ENCODE measurements at places on chromosomes 3 and 15.
A peak's percentile ranks its signal among the peaks of the same experiment; 100 is the strongest.

- DNase-seq, result no peak
Observed at GRCh38 chr15:101435761-101436160, 53.7 kb downstream of the PCSK6 start.

DNA sequence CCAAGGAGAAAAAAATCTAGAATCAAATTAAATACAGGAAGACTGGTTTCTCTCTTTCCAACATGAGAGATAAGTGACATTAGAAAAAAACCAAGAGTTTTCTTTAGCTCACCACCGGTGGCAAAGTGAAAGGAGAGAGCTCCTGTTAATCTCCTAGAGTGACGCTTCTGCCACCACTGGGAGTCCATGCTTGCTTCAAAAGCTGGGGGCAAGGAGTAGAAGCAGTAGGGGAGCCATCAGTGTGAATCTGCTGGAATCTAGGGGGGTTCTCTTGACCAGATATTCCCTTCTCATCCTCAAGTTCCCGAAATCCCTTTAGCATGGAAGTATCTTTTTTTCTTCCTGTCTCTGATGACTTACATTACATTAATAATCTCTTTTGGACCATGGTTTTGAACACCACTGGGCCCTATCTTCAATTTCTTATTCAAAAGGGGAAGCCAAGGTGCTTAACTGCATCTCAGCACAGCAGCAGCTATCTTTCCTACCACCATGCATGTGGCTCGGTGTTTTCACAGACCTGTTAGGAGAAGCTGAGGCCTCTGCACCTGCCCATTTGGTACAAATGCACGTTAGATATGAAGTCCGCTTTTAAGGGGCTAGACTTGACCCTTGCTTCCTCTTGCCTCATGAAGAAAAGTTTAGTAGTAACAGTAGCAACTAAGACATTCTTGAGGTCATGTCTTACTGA is 6.6 kb upstream of the ICE2 start:
- DNase-seq, result no peak

- no peak for DNase-seq
Observed at GRCh38 chr3:95460274-95460673, 1354.1 kb upstream of the EPHA6 start.

GRCh38 chr3:82055792-82056191 is 294.3 kb upstream of the GBE1 start:
- no peak for DNase-seq

DNA sequence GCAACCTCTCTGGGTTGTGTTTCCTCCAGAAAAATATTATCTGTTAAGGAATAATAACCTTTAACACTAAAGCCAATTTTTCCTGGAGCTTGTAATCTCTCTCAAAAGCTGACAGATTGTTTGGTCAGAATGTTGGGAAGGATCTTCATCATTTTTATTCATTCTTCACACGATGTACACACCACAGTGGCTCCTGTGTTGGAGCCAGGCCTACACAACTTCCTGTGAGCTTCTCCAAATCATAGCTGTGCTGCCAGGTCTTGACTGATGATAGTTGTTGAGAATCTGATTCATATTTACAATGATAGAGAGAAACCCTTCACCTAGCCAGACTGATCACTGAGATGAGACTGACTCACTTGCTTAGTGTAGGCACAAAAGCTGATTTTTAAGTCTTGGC is 151.0 kb upstream of the ROBO2 start:
- no peak for DNase-seq

DNA sequence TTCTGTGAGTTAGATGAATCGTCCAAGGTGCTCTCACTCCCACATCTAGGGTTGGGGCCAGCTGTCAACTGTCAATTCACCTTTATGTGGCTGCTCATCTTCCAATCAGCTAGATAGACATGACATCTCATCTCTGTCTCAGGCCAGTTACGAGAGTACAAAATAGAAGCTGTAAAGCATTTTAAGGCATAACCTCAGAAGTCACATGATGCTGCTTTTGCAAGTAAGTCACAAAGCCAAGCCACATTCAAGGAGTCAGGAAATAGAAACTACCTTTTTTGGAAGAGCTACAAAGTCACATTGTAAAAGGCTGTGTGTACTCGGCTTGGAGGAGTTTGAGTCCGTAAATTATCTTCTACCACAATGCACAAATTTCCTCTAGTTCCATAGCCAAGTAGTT is 5.1 kb upstream of the CCR1 start:
- DNase-seq, result no peak

DNA sequence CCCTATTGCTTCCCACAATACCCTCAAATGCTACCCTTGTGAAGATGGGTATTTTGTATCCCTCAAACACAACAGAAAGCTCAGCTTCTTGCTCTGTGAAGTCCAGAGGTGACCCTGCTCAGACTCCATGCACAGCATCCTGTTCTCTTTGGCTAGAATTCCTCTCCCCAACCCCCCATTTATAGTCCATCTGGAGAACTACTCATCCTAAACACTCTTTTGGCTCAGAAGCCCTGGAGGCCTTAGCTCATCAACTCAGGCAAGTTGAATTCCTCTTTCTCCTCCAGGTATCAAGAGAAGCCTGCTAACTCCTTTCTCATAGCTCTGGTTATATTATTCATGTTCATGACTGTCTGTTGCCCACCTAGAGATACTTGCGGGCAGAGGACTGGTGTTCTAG is 18.3 kb upstream of the GASK1A start:
- DNase-seq, result no peak

GRCh38 chr15:63244976-63245645 is 32.3 kb upstream of the APH1B start:
- DNase-seq, result no peak

GRCh38 chr3:183222631-183223235 is 30.3 kb upstream of the B3GNT5 start:
- DNase-seq, result no peak

DNA sequence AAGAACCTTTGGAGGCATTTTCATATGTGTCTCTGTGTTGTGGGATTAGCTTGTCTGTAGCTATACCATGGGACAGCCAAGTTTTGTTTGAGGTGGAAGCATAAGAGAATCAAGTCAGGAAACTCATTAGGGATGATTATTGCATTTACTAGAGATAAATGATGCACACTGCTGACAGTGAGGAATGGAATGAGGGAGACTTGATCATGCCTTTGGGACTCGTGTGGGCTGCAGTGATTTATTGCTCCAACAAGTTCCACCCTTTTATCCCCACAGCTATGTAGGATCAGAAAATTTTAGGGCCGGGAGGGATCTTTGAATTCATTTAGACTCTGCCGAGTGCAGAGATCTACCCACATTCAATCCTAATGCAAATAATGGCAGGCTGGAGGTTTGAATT is 16.3 kb downstream of the ZNF385D start:
- no peak for DNase-seq

GRCh38 chr3:23798876-23799275 is 6.9 kb upstream of the UBE2E1 start:
- DNase-seq, result no peak

DNA sequence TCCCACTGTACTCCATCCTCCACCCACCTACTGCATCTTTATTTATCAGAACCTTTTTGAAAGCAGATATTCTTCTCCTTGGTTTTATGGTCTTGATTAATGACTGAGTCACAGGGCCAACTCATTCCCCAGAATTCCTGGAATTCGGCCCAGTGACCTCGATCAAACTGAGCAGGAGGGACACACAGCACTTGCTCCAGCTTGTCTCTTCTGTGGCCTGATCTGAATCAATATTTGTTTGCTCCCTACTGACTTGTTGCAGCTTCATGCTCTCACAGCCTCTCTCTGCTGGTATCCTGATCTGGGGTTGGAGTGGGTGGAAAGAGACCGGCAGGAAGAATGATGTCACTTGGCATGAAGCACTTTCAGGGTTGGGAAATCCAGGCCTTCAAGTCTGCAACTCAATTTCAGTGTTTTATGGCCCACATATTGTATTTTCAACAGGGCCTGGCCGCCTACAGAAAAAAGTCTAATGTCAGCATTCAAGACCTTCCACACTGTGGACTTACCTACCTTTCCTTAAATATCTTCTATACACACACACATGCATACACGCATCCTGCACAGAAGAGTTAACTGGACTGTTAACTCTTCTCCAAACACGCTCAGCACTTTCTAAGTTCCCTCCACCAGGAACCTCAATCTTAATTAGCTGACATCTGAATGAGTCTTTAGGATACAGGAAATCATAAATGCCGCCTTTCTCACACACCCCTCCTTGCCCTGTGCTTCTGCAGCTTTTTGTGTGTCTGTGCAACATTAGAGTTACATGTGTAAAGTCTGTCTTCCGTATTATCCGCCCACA is 4.6 kb downstream of the ANXA2 start:
- peak; percentile 25 for DNase-seq

GRCh38 chr3:179811321-179812095 is 158.7 kb downstream of the USP13 start:
- DNase-seq, result peak; percentile 45

DNA sequence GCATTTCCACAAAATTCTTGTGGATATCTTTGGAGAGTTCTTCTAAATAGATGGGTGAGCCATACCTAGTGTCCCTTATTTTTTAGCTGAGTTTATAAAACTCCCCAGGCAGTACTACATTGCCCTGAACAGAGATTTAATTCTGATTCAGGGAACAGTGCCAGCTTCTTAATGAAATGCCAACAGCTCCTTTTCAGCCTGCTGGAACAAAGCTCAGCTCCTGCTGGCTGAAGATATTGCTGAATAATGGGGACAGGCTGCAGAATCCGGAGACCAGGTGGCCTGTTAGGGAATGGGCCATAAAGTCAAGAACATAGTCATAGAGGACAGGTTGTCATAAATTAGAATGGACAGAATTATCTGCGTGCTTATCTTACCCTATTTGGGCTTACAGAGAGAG is 8.9 kb downstream of the HGD start:
- no peak for DNase-seq

GRCh38 chr3:98039322-98040024 is 4.4 kb upstream of the GABRR3 start:
- DNase-seq, result peak; percentile 49

DNA sequence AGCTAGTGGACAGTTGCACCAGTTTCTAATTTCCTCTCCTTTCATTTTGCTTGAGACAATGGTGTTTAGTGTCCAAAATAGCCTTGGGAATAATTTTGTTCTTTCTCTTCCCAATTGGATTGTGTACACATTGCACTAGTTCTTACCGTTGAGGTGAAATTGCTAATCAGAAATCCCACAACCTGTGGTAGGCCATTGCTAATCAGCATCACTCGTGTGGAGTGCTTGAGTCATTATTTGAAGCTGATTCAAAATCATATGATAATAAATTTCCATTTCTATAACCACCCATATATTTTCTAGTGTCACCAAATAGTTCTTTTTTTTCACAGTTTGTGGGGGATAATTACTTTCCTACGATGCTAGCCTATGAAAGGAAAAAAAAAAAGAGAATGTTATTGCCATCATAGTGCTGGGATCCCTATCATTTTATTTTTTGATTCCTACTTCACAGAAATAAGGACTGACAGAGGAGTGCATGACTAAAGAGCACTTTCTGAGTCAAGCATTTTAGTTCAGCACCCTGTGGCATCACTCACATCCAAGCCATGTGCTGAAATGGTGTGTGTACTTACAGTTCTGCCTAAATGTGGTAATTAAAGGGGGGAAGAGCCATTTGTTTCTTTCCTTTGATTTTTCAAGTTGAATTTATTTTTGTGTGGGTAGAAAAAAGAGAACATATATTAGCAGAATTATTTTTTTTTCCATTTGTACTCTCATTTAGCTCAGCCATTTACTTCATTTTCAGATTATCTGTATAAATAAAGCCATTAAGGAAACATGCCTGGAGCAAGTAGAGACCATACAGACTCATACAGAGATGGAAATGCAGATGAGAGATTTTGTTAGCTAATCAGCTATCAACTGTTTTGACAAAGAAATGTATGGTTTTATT is 108.0 kb upstream of the MEIS2 start:
- DNase-seq, result no peak

DNA sequence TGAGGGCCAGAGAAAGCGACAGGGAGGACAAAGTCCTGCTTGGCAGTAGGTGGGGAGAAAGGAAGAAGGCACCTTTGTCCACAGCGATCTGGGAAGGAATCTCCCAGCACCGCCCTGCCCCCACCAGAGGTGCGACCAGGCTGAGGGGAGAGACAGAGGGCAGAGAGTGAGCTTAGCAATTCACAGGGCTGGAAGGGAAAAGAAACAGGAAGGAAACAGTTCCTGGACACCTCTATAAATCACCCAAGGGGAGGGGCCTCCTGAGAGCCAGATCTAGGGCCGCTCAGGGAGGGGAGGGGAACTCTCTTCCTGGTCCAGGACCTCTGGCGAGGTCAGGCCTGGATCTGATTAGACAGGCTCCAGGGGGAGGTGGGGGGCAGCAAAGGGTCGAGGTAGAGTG is 35.4 kb downstream of the RNU5B-1 start:
- DNase-seq, result no peak

DNA sequence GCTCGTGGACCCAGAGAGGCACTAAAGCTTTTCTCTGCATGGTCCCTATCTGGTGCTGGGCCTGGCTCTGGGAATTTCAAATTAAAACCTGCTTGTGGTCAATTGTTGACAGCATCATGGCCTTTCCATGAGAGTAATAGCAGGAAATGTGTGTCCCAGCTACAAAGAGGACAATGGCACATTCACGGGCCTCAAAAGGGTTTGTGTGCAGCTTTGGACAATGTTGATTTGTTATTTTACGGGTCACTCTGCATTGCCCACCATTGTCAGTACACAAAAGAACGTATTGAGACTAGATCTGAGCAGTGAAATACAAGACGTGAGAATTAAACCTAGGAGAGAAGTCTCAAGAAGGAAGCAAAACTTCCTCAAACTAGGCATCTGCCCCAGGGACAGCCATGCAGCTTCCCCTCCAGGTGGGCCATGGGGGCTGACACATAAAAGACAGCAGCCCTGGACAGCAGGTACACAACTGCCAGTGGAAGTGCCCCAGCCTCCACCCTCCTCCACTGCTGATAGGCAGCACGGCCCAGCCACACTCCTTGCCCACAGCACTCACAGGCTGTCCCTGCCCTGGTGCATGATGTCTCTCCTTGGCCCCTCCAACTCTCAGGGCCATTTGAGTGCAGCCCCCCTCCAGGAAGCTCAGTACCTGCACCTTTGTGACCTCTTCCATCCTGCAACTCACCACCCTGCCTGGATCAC is 15.9 kb upstream of the LTF start:
- DNase-seq, result no peak

DNA sequence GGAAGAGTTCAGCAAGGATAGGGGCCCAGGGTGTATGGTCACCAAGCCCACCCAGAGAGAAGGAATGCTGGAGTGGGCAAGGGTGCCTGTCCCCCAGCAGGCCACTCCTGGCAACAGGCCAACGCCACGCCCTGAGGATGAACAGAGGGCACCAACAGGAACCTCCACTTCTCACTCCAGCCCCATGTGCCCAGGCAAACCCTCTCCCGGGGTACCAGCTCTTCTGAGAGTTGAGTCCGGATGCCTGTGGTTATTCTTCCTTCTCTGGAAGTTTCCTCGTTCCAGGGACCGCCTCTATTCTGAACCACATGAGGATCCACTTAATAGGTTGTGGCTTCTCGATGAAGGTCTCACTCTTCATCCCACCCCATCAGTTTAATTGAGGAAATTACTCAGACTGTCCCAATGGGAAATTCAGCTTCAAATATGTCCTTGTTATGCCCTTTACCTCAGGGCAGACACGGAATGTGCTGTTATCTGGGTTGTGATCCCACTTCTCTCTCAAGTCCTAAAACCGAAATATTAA is 114.3 kb downstream of the LIPC start:
- DNase-seq, result no peak
